ENCODE measurements at places on chromosomes 6 and 20.

DNA sequence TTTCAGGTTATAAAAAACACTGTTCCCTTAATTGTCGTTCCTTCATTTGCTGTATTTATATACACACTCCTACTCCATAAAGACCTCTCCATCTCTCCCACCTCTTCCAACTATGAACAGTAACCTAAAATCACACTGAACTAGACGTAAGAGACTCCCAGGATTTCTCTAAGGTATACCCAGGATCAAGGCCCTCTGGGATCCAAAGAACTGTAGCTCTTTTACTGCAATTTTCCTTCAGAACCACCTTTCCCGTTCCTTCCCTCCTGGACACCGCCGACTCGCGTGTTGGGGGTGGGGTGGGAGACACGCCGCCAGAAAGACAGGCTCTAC lies 680 bp downstream of the LATS1 start:
- peak; percentile 55 for DNase-seq

DNA sequence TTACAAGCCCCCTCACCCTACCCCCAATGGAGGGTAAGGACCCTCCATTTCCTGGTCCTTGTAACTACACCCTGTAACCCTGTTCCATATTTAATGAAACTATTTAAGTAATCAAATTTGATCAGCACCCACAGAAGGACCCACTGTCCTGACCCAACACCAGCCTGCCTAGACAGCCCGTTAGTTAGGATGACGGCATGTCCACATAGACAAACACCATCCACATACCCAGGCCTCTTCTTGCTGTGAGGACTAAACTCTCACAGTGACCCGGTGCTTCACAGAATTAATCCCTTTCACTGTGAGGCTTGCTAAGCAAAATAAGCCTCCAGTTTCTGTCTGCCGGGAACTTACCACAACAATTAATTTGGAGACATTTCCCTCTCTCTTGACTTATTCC lies 32.8 kb upstream of the FOXQ1 start:
- no peak for DNase-seq

DNA sequence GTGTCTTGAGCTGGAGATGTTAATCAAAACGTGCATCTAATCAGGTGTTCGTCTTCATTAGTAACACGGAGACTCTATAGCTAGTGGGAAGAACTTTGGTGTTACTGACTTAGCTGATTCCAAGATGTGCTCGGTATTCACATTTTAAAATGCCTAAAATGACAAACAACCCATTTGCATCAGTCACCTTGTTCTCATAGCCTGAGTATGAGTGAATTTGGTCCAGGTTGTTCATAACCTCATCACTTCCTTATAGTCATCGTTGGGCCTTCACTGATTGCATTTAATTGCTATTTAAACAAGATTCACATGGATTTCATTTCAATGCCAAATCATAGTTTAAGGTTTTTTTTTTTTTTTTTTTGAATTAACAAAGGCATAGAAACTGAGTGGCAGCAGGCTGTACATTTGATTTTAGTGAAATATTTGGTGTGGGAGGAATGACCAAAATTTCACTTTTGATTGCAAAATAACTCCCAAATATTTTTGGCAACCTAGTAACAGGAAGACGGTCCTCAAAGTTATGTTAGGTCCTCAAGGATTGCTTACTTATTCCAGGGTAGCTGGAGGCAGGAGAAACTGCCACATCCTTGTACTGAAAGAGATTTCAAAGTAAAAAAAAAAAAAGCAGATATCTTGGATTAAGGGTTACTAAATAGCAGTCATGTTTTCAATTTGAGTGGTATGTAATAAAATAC lies 104.7 kb downstream of the JARID2 start:
- DNase-seq: no peak

- no peak for DNase-seq
Measured at GRCh38 chr6:50097966-50098640, 48.4 kb upstream of the DEFB112 start.

- DNase-seq: peak; percentile 7
Measured at GRCh38 chr6:52497652-52498408, 77.7 kb downstream of the EFHC1 start.

DNA sequence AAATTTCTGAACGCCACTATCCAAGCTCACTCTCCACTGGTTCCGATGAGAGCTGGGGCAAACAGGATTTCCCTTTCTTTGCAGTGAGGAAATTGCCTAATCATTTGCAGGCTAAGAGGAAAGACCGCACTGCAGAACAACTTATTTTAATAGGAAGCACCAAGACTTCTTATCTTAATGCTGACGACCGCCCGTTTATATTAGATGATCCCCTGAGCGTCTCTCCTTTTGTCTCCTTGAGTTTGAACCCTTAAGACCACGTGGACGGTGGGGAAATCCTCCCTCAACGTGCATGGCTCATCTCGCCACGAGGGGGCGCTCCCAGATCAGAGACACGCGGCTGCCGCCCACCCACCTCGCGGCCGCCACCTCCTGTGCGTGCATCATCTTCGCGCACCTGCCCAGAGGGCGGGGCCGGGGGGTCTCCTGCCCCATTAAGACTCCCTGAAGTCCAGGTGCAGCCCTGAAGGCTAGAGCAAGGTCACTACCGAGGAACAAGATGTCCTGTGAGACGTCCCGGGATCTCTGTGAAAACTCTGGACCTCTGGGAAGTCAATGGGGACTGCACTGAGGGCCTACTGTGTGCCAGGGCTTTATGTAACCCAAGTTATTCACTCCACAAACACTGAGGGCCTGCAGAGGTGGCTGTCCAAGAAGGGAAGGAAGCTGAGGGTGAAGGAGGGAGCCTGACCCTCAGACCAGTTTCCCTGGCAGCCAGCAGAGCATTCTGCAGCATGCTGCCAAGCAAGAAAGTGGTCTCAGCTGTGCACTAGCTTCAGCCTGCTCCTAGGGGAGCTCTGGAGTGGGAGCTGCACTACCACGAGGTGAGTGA lies 28.1 kb downstream of the PDYN start:
- peak; percentile 85 for DNase-seq

DNA sequence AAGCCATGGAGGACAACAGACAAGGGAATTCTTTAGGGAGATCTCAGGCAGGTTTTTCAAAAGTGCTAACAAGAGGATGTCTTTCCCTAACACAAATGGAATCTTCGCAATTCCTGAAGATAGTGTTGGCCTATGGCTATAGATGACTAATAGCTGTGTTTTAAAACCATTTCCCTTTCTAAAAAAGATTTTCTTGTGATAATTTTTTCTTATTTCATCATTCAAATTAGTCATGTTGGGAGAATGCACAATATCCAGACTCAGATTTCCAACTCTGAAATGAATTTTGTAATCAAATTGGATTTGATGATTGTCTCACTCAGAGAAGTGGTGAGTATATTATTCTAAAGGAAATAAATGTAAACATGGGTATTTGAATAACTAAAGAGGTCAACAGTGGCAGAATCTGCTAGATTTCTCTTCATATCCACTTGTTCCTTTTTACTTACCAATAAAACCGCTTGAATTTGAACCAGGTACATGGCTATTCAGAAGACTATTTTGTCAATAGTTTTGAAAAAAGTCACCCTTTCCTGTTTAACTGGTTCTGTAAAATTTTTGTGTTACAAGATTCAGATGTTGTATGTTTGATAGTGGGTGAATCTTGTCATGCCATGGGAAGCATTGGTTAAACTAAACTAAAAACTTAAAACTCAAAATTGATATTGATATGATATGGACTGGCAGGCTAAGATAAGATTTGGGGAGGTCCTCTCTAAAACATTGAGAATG lies 1223.7 kb upstream of the EYS start:
- DNase-seq: no peak

DNA sequence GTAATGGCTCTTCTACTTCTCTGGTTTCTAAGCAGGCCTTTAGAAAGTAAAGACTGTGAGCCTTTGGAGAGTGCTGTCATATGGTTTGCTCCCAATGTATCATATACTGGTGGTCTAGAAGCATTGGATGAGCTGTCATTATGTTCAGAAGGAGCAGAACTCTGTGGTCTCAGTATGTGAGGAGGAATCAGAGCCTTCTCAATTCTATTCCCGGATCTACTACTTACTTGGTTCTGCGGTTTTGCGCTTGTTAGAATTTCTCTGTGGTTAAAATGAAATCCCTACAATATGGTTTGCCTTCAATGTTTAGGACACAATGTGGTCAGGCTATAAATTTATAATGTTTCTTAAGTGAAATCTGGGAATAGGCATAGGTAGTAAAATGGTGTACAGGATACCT lies 64.6 kb downstream of the RWDD2A start:
- no peak for DNase-seq

DNA sequence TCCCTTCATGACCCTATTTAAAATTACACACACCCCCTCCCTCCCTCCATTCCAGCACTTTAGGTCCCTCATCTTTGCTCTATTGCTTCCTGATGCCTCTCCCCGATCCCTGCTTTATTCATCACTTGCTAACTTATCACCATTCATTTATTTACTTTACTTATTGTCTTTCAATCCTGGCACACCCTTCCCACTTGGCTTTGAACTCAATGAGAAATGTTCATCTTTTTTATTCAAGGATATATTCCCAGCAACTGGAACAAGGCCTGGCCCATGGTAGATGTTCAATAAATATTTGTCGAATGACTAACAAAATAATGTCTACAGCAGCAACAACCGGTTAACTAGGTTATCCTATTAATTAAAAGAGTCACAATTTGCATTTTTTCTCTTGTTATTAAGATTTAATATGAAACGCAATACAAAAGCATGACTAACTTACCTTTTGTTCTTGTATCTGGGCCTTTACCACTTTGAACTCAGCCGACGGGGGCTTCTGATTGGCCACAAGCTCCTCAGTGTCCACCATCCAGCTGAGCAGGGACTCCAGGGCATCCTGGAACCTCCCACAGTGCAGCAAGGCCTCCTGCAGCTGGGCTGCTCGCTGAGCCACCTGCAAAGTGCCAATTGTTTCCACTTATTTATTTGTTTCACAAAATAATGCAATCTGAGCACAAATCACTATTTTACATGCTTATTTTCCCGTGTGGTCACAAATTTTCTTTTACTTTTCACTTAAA lies 107.8 kb downstream of the DST start:
- DNase-seq: no peak

DNA sequence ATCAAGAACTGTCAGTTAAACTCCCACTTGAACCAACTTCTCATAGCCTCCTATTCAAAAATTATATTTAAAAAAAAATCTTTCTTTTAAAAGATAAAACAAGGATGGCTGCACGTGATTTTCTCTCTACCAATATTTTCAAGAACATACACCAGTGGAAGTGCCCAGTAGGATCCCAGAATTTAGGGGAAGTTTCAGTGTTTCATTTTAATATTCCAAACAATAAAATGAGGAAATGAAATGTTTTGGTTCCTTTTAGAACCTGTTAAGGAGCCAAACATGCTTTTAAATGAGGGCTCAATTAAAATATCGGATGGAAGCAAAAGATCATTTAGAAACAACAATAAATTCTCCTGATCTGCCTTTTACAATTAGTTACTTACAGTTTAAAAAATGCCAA lies 26.4 kb upstream of the PRELID3B start:
- DNase-seq: no peak

GRCh38 chr20:62143957-62144825 lies 622 bp downstream of the SS18L1 start:
- no peak for DNase-seq

- no peak for DNase-seq
Measured at GRCh38 chr6:43481591-43482236, 4.3 kb downstream of the TJAP1 start.

DNA sequence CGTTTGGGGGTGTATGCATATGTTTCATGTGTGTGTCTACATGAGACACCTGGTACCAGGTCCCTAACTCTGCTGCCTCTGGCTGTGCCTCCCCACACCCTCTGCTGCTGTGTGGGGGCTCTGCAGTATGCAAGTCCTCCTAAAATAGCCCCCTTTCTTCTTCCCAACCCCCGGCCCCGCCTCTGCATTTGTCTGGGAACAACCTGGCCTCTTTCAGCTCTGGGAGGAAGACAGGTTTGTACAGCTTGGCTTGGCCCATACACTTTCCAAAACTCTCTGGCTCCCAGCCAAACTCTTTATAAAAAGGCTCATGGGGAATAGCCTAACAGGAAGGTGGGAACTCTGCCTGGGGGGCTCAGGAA lies 27.1 kb upstream of the EMILIN3 start:
- no peak for DNase-seq

DNA sequence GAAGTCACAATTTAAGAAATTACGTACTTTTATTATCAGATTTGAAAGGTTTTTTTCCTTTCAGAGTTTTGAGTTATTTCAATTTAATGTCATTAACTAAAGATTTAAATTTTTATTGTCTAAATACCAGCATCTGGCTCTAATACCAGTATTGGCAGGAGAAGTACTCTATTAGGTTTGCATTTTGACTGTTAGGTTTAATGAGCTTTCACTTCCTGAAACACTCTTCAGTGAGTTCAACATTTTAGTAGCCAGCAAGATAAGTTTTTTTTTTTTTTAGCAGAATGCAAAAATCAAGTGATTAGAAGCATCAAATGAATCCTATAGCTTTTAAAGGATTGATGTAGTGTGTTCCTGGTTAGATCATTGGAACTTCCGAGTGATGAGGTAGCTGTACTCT lies 34.0 kb upstream of the SCGN start:
- no peak for DNase-seq

GRCh38 chr20:63739130-63740069 lies at the start of gene SLC2A4RG:
Gene SLC2A4RG (plus strand): TSS chr20:63739776. CDS start chr20:63739913, 137 bp downstream.
- DNase-seq: peak; percentile 26

GRCh38 chr6:88135578-88136114 lies 30.5 kb downstream of the CNR1 start:
- DNase-seq: no peak

DNA sequence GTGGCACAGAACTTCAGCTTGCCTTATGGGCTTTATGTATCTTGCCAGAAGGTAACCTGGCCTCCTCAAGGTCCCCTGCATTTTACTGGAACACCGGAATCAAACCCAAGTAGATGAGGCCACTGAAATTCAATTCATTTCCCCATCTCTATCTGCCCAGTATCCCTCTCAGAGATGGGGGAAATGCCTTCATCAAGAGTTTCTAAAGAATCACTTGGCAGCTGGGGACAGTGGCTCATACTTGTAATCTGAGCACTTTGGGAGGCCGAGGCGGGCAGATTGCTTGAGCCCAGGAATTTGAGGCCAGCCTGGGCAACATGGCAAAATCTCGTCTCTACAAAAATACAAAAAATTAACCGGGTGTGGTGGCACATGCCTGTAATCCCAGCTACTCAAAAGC lies 12.9 kb downstream of the MDGA1 start:
- no peak for DNase-seq

DNA sequence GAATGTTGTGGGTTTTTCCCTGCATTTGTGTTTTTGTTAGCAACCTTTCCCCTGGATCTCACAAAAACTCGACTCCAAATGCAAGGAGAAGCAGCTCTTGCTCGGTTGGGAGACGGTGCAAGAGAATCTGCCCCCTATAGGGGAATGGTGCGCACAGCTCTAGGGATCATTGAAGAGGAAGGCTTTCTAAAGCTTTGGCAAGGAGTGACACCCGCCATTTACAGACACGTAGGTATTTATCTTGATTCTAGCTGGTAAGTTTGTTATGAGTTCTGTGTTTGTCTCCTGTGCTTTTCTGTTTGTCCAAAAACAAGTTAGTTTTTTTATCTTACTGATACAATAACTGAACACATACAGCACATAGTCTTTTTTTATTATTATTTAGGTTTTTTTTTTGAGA lies 3.0 kb downstream of the SLC25A27 start:
- DNase-seq: no peak
